ENCODE measurements at places on chromosomes 6 and 20.
A peak's percentile ranks its signal among the peaks of the same experiment; 100 is the strongest.

DNA sequence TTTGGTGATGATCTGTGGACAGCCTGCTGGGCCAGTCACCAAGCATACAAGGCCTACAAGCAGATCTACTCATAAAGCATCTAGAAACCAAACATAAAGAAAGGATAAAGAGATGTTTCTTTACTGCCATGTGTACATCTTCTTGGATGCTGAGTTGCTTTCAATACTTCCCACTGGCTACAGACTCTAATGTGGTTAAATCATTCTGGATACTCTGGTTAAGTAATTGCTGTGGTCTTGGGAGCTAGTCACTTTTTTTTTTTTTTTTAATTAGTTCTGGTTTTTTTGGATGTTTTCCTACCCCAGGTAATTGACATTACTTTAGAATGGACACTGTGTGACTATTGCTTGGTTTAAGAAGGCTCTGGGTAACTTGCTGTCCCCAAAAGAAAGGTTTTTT lies 215.4 kb upstream of the RUNX2 start:
- no peak for DNase-seq

GRCh38 chr6:120871416-120872261 lies 462.6 kb downstream of the TBC1D32 start:
- DNase-seq, result no peak

GRCh38 chr6:160134779-160135547 lies 13.3 kb downstream of the SLC22A1 start:
- no peak for DNase-seq

- no peak for DNase-seq
Measured at GRCh38 chr6:100371591-100371990, 93.1 kb downstream of the SIM1 start.

- no peak for DNase-seq
Measured at GRCh38 chr20:58682656-58683531, 9.7 kb upstream of the NPEPL1 start.

DNA sequence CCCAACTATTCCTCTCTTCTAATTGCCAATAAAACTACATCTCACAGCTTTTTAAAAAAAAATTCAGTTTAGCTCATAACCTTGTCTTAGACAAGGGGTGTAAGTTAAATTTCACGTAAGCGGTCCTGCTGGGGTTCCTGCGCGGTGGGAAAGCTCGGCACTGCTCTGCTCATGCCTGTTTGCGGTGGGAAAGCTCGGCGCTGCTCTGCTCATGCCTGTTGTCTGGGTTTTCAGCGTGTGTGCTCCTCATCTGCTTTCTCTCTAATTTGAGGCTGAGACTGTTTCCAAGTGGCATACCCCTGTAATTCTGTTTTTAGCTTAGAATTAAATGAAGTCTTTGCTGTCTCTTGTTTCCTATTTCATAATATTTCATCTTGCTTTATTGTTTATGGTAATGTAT lies 18.6 kb downstream of the ARID1B start:
- no peak for DNase-seq

DNA sequence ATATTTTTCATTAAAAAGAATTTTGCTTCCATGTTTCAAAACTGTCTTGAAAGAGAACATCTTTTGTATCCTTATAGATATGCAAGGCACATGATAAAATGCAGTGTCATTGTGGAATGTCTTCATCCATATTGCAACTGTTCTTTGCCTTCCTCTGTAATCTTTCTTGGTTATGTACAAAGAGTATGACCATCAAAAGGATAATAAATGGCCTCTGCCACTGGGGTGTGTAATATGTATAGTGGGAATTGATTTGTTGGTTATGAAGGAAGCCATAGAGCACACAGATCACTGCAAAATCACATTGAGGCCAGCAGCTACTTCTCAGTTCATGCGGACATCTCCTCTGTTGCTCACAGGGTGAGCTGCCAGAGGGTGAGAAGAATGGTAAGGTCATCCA lies 703.5 kb downstream of the TFAP2A start:
- DNase-seq, result no peak

- DNase-seq, result no peak
Measured at GRCh38 chr20:54525916-54526590, 50.7 kb downstream of the DOK5 start.

DNA sequence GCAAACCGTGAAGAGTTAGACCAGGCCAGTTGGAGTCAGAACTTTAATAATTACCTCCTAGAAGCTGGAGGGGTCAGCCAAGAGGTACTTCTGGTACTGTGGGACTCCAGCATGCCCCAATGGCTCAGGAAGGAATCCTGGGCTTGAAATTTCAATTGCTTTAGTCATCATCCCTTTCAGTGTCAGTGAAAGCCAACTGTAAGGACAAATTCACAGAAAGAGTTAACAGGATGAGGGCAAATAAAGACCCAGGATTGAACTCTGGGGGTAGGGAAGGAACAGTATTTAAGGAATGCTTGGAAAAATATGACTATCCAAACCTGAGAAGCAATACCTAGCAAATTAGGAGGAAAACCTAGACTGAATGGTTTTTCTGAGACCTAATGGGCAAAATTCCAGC lies 735.1 kb upstream of the MARCKS start:
- DNase-seq, result no peak

- DNase-seq, result no peak
Measured at GRCh38 chr20:41249411-41250281, 67.9 kb downstream of the ZHX3 start.

DNA sequence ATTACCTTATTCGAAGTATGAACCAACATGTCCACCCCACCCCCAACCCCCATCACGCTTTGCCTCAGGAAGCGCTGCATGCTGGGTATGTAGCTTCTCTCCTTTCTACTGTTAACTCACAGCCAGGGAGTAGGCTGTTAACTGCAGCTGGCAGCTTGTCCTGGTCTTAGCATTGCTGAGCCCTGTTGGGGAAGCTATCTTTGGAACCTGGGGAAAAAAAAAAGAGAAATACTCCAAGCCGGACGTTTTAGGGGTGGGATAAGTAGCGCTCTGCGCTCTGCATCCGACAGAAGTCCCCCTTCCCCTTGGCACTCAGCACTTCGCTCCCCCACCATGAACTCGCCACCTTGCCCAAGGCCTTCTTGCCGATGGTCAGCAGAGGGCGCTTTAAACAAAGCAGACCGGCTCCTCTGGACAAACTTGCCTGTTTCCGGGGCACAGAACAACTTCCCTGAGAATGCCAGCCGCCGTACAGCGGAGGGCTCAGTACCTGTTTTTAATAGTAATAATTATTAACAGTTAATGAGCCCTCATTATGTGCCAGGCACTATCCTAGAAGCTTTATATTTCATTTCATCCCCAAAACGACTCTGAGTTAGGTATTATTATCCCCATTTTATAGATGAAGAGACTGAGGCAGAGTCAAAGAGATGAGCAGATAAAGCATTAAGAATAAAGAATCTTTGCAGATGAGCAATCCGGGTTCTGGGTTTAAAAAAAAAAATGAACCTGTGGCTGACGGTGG lies 35.2 kb upstream of the MDFI start:
- peak; percentile 40 for DNase-seq

DNA sequence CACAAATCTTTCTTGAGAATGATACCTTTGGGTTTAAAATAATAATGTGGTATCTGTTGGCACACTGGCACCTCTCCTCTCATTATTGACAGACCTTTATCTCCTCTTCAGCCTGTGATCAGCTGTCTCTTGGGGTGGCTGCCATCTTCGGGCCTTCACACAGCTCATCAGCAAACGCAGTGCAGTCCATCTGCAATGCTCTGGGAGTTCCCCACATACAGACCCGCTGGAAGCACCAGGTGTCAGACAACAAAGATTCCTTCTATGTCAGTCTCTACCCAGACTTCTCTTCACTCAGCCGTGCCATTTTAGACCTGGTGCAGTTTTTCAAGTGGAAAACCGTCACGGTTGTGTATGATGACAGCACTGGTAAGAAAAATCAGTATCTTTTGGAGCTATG lies 232.8 kb downstream of the GRIK2 start:
- DNase-seq, result no peak

GRCh38 chr6:25332655-25333071 lies 53.5 kb downstream of the CARMIL1 start:
- DNase-seq, result no peak

DNA sequence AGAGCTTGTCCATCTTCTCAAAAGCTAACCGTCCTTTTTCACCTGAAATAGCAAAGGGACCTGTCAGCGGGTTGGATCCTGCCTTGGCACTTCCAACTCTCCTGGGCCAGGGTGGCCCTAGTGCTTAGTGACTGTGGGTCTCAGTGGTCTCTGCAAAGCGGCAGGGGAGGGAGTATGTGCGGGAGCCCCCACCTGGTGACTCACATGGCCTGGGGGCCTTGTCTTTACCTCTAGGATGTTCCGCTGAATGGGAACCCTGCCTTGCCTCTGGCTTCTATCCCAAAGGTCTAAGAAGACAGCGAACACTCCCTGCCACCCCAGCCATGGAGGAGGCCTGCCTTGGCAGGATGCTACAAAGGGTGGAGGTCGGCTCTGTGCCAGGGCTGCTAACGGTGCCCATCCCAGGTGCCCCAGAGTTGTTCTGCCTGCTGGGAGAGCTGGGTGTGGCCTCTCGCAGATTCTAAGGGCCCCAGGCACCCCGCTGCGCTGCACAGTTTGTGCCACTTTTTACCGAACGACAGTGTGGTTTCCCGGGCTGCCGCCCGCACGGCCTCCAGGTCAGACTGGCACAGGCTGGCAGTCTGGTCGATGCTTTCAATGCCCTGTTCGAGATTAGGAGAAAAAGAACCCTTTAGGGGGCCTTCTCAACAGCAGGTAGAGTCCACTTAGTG lies 77.2 kb downstream of the PTPN1 start:
- no peak for DNase-seq

- no peak for DNase-seq
Measured at GRCh38 chr6:96611342-96611991, 48.5 kb downstream of the FHL5 start.

DNA sequence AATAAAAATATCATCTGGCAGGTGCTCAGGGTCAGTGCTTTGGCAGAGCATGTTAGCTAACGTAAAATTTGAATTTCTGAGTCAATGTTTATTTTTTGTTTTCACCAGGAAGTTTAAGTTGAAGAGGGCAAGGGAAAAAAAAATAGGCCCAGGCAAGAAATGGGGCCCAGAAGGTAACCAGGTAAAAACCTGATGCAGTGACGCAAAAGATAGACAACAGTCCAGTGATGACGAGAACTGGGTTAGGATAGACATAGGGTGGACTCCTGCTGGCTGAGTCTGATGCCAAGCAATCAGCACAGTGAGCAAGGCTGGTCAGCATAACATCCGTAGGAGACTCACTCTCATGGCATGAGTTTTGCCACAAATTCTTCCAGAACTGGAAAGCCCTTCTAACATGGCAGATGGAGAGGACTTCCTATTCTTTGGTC lies 42.2 kb downstream of the ZHX3 start:
- DNase-seq, result no peak

GRCh38 chr6:1712451-1712850 lies 102.7 kb downstream of the FOXC1 start:
- DNase-seq, result no peak

DNA sequence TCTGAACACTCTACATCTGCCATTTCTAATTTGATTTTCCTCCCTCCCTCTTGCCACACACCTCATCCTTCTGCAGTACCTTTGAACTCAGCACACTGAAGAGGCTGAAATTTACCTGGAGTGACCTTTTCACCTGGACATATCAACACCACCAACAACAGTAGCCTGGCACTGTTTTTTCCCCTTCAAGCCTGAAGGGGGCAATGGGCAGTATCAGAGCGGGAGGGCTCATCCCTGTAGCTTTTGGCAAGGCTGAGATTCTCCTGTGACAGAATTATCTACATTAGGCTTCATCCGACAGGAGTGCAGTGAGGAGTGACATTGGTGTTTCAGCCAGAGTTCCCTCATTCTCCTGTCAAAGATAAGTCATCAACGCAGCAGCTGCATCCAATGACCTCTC lies 312.8 kb upstream of the SPTLC3 start:
- no peak for DNase-seq

DNA sequence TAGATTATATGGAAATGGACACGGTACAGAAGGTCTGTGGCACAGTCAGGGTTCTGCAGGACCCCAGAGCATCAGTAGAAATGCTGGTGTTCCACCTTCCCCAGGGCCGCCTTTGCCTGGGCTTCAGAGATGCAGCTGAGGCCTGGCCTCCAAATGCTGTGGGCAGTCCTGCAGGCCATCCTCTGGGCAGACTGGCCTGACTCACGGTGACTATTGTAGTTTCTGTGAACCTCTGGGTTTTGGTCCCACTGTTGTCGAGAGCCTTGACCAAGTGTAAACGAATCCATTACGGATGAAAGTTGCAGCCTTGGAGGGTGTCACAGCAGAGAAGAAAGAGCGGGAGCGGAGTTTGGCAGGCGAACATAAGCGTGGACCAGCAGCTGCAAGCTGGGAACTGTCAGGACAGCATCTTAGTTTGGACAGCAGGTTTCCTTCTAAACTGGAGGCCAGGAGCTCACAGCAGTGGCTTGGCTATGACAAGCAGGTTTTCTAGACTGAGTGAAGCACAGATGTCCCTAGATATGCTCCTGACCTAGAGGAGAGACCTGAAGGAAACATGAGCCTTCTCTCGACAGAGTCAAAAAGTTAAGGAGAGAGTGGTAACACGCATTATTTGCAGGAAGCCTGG lies 46.2 kb upstream of the BCLAF1 start:
- no peak for DNase-seq

DNA sequence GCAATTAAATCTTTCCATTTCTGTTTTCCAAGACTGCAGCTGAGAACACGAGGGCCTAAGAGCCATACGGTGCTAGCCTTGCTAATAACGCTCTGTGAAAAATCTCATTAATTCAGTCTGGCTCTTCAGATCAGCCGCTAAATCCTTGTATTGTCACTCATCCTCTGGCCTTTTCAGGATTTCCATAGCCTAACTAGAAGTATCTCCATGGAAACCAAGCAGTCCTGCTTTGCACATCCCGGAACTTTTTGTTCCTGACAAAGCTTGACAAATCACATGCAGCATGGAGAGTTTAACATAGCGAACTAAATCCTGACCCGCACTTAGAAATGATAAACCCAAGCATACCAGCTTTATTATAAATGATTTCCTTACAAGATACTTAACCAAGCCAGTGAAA lies 383.7 kb downstream of the CD83 start:
- DNase-seq, result no peak

DNA sequence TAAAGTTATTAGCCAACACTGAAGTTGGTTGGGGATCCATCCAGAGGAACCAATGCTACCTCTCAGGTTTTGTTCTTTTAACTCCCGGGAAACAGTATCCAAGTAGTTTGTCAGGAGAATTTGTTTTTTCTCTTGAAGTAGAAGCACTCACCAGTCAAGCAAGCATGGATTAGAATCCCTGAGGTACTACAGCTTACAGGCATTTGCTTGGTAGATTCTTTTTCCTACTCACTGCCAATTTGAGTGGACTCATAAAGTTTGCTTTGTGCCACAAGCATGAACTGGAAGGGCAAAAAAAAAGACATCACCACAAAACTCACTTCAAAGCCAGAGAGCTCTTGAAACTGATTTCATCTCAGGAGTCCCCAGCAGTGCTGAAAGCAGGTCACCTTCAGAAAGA lies 167.4 kb downstream of the MBOAT1 start:
- no peak for DNase-seq

GRCh38 chr6:141415896-141416295 lies 716.8 kb upstream of the GJE1 start:
- no peak for DNase-seq

DNA sequence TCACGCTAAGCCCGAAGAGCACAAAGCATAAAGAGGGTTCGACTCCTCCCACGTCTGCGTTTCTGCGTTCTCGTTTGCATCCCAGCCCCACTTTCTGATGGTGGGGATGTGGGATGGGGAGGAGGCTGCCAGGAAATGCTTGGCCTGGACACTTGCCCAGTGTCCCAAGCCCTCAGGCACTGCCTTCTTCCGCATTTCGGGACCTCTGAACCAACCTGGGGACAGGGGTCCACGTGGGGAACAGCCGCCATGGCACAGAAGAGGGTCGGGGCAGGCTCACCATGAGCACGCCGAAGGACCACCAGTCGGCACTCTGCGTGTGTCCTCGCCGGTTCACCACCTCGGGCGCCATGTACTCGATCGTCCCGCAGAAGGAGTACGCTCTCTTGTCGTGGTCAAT lies 88.2 kb downstream of the RAMACL start:
- DNase-seq, result no peak

All from T-helper 17 cell (primary cell).